ENCODE measurements at places on chromosomes 7 and 10. TPM values are rescaled to one million over a fixed set of nuclear protein-coding genes. Genes with fewer than 3 reads are reported as not detected.

- no peak for DNase-seq
These were observed 185.6 kb upstream of the LRGUK start for GRCh38 chr7:133941496-133941895.

DNA sequence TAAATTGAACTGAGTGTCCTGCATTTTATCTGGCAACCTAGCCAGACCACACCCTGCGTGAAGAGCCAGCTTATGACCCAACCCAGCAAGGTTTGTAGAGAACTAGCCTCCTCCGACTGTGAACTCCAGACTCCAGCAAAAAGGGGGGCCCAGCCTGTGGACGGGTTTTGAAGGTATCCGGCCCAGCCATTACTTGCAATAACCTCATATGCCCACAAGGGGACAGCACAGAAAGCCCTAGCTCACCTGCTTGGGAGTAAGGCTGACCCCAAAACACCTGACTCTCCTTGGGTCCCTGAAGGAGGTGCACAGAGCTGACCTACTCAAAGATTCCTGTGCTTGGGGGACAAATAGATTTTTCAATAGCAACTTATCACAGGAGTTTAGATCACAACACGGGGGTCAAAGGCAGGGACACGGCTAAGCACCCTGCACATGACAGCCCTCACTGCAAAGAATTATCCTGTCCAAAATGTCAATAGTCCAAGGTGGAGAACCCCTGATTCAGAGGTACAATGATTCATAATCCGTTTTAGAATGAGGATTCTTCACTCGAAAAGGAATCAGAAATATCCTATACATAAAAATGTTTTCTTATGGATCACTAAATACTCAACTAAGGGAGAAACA, 4.6 kb downstream of the TRPV6 start:
- peak; percentile 37 for DNase-seq

DNA sequence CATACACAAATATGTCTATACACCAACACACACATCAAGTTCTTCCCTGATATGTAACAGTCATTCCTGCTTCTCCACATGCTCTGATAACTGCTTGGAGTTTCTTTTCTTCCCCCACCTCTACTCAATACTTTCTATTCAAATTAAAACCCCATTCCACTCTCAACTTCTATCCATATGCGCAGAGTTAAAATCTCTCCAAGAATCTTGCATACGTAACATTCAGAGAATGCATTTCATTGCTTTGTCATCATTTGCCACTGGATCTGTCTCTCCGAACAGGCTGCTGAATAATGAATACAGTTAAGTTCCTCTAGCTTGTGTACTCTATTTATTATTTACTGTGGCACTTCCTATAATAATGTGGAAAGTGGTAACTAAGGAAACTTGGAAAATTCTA, 68.8 kb downstream of the DGKB start:
- DNase-seq, result no peak

GRCh38 chr10:97445357-97445721, 467 bp downstream of the EXOSC1 start:
- DNase-seq, result no peak

- no peak for DNase-seq
These were observed 498.6 kb downstream of the GALNT17 start for GRCh38 chr7:71630516-71630915.

- DNase-seq, result no peak
These were observed 28.2 kb downstream of the MINDY4 start for GRCh38 chr7:30799206-30799975.

DNA sequence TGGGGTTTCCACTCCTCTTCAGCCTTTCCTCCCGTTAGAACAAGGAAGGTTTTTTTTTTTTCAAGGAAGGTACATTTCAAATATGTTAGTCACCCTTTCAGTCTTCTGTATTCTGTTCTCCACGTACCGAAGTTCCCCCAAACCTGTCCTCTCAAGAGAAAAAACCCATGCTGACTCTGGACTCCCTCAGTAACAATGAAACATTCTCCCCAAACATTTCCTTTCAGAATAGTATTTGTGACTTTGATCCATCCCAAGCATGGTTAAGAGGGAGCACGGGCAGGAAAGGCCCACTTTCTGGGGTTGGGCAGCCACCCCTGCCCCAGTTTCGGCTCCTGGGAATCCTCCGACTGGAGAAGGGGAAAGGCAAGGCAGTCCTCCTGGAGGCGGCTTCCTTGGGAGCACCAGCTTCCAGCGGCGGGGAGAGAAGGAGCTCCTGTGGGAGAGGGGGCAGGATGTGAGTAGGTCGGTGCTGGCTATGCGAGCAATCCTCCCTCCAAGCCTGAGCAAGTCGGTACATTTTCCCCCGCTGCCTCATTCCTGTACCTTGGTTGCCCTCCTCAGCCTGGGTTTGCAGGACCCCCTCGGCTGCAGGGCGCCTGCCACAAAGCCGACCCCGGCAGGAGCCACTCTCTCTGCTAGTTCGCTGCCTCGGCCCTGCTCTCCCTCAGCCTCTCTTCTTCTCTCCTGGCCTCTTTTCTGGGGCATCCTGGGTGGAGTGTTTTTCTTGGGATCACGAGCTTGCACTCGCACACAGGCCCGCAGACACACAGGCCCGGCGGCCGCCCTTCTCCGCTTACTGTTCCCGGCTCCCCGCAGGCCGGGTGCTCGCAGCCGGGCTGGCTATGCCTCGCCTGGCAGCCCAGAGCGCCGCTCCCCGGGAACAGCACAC, 2.1 kb upstream of the HOXA1 start:
- no peak for DNase-seq

DNA sequence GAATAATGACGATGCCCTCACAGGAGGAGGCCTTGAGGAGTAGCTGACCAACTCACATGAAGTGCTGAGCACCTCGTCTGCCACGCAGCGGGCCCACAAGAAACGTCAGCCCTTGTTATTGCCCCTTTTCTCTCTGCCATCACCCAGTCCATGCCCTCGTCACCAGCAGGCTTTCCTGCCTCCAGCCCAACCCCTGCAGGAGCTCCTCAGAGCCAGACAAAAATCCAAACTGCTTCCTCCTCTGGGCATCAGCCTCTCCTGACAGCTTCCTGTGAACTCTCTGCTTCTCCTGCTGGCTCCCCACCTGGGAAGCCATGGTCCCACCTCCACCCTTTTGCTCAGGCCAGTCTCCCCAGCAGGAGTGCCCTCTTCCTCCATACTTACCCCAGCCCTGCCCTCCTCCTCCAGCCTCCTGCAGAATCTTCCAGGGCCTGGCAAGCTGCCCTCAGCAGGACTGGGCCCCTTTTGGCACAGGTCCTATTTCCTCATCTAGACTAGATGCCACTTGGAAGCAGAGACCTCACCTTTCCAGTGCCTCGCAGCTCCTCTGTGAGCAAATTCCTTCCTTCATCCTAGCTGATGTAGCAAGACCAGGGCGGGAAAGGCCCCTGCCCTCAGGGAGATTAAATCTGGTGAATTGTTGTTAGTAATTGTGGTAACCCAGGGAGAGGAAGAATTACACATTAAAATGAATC, 115.1 kb downstream of the C10orf105 start:
- no peak for DNase-seq

GRCh38 chr7:43119371-43120075, 7.1 kb downstream of the HECW1 start:
- no peak for DNase-seq

- DNase-seq, result no peak
These were observed 3.1 kb upstream of the CLIP2 start for GRCh38 chr7:74286131-74286530.

Gene PARD3
- 46.3 TPM for total RNA-seq

Gene CISD1
- 47.3 TPM for total RNA-seq

Gene TRIM50
- total RNA-seq, result not detected

Gene PSD
- total RNA-seq, result 9.7 TPM

Measured in HCT116 (cell line).